ENCODE measurements at places on chromosomes 11 and 22. TPM values are rescaled to one million over a fixed set of nuclear protein-coding genes. Genes with fewer than 3 reads are reported as not detected.
A peak's percentile ranks its signal among the peaks of the same experiment; 100 is the strongest.

GRCh38 chr22:50376085-50376651, 33.0 kb downstream of the PPP6R2 start:
- peak; percentile 56 for ATAC-seq

The CLP1 gene
- 10.6 TPM for total RNA-seq

- ATAC-seq: no peak
Measured at GRCh38 chr11:77320351-77320750, 18.9 kb upstream of the GDPD4 start.

DNA sequence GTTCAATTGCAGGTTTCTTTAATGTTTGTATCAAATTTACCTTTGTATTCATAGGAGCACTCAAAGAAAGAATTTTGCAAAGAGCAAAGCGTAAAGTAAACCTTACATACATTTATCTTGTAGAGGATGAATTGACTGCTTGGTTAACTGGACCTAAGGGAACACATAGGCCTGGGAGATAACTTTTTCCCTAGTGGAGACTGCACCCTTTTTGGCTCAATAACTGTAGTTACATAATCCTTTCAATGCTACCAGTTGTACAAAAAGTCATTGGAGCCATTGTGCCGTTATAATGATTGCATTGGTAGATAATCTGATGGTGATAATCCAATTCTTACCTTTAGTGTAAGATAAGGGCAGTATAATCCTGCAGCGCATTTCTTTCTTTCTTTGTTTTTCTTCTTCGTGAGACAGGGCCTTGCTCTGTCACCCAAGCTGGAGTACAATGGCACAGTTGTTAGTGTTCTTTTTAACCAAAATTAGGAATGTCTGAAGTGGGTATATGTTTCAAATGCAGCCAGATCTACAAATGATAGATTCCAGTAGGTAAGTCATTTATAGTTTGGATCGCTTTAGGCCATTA, 18.3 kb downstream of the ATG13 start:
- ATAC-seq: no peak

DNA sequence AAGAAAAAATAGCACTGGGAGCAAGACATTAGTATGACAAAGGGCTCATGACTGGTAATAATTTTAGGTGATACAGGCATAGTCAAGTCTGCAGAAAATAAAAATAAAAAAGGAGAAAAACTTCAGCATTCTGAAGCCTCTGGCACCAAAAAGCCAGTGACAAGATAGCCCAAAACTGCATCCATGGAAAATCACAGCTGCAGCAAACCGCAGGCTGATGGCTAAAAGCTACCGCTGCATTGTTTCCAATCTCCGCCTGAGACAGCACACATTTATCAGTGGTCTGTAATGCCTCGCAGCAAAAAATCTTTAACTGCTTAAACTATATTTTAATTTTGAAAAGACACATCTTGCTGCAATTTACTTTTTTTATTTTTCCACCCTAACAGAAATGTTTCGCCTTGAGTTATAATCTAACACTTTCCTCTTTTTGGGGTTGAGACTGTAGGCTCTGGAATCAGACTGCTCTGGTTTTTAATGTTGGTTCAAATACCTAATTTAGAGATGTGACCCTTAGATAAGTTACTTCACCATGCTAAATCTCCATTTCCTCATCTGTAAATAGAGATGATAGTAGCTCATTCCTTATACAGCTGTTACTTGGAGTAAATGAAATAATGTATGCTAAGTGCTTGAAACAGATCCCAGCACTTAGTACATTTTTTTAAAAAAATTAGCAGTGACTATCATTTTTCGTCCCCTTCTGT, 42.0 kb upstream of the FIBIN start:
- ATAC-seq: no peak

DNA sequence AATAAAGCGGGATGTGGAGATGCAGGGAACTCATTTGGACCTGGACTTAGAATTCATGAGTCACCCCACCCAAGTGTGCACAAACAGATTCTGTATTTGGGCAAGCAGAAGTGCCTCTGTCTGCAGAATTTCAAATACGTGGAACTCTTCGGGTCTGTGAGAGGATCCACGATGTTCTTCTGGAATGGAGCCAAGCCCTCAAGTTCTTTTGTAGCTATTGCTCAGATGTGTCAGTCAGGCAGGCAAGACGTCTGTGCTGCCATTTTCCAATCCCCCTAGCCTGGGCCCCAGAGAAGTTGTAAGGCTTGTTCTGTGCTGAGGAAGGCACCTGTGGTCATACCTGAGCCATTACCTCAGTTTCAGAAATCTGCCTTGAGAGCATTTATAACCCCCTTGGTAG, 132.8 kb upstream of the RASSF10 start:
- no peak for ATAC-seq

GRCh38 chr22:43777286-43777685, 34.8 kb downstream of the EFCAB6 start:
- peak; percentile 80 for ATAC-seq

The SAA4 gene
- 0.64 TPM for total RNA-seq

GRCh38 chr22:42974223-42974622, 40.7 kb downstream of the PACSIN2 start:
- ATAC-seq: no peak

The OVOL1 gene
- 49.0 TPM for total RNA-seq

- ATAC-seq: no peak
Measured at GRCh38 chr11:73297702-73298101, 10.4 kb upstream of the ARHGEF17 start.

DNA sequence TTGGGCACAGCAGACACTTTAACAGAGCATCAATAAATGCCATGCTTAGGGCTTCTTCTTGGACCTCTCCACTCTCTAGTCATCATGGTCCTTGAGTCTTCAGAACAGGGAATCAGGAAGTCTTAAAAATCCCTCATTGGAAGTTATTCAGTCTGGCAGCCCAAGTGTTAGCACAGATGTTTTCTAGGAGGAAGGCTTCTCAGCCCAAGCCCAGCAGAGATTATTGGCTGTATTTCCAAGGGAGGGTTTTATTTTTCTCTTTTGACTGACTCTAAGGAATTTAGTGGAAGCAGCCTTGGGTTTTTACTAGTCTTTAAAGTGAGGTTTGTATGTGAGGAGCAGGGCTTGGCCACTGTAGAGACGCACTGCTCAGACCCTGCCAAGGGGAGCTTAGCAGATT, 41.9 kb downstream of the CEP164 start:
- ATAC-seq: no peak

GRCh38 chr11:116832350-116833290, 2.9 kb downstream of the APOC3 start:
- no peak for ATAC-seq

The JHY gene
- total RNA-seq: 1.6 TPM

- no peak for ATAC-seq
Measured at GRCh38 chr11:60631944-60632343, 67.5 kb upstream of the MS4A8 start.

The VSTM5 gene
- total RNA-seq: 0.16 TPM

DNA sequence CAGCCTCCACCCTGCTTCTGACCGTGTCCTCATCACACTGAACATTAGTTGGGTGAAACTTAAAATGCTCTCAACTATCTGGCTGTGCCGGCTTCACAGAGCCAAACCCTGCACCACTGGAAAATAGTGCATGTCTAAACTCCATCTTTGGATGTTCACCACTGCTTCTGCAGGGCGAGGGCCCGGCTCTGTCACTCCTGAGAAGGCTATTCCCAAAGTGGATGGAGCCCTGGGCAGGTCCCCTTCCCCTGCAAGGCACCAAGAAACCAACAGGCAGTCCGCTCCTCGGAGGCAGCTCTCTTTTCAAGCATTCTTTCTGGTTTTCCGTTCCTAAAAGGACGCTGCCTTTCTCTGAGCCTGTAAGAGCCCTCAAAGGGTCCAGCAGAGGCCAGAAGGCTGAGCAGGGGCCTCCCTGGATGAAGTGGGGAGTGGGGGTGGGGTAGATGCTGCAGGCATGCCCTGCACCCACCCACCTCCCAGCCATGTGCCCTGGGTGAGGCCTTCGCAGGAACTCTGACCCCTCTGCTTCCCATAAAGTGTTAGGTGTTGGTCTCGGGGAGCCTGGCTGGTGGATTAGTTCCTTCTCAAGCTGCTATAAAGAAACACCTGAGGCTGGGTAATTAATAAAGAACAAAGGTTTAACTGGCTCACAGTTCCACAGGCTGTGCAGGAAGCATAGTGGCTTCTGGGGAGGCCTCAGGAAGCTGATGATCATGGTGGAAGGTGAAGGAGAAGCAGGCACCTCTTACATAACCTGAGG, 23.3 kb downstream of the LINC01488 start:
- no peak for ATAC-seq

DNA sequence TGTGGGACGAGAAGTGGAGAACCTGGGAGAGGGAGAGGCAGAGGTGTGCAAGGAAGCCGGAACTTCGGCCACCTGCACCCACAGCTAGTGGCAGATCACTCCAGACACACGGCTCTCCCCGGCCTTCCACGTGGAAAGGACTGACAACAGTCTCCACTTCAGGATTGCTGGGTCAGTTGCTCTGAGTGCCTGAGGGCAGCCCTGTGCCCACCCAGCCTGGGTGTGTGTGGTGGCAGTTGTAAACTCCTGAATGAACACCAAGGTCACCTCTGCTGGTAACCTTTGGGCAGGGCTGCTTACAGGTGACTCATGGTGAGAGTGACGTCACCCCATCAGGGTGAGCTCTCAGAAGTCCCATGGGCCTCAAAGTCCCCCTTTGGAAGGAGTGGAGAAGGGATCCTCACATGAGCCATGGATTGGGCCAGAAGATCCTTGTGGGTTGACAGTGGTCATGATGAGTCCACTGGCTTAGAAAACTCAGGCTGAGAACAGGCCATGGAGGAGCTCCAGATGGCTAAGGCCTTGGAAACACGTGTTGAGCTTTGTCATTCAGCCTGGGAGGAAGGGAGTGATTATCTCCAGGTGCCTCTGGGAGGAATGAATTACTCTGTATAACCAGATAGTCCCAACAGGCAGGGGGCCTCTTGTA, 71.3 kb downstream of the BCR start:
- peak; percentile 66 for ATAC-seq

GRCh38 chr11:96627376-96627775, 237.6 kb downstream of the JRKL start:
- ATAC-seq: no peak

- no peak for ATAC-seq
Measured at GRCh38 chr11:86785576-86785975, 14.8 kb upstream of the PRSS23 start.

The SPDYC gene
- not detected for total RNA-seq

- ATAC-seq: peak; percentile 89
Measured at GRCh38 chr22:50469377-50470305, 5.2 kb downstream of the SBF1 start.

GRCh38 chr11:35662061-35662648, 420 bp upstream of the TRIM44 start:
- peak; percentile 20 for ATAC-seq

DNA sequence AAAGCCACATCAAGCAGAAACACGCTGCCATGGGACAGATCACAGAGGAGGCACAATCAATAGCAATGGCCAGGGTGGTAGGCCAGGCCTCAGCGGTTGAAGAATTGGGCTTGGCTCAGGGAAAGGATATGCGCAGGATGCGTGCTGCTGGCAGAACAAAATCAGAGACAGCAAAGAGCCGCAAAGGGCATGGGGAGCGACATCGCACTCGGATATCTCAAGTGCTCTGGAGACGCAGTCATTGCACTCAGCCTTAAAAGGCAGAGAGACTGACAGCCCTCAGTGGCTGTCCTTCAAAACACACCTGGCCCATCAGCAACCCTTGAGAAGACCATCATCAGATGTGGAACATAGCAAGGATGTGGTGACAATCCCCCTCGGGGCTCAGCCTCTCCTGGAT, 50.5 kb downstream of the CSNK2A3 start:
- no peak for ATAC-seq

DNA sequence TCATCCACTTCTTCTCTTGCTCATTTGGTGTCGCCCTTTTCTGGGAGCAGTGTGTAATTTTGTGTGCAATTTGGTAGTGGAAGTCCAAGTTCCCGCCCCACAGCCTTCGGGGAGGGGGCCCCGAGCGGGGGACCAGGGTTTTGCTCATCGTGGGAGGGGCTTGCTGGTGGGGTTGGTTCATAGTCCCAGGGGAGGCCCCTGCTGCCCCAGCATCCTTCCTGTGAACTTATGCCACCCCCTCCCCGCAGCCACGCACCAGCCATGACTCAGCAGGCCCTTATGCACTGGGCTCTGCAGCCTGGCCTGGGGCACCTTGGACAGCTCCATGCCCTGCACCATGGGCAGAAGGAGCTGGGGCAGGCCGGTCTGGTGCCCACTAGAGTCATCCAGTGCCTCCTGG, 1183.6 kb downstream of the BRD1 start:
- no peak for ATAC-seq

DNA sequence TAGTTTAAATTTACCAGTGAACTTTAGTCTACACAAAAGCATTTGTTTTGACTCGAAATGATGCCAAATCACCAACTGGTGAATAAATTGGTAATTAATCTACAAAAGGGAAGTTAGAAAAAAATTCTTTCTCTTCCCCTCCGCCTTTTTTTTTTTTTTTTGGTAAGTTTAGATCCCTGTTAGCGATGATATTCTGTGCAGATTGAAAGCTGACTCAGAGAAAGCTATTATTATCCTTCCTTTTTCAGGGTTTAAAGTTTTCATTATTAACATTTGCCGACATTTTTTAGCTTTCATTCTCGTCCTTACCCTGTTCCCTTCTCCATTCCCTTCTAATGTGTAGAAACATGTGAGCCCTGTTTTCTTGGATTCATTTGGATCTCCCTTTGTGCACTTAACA, 16.8 kb upstream of the NUP160 start:
- no peak for ATAC-seq

GRCh38 chr11:61477727-61478148, 30.8 kb upstream of the LRRC10B start:
- ATAC-seq: peak; percentile 21

The SAAL1 gene
- 10.4 TPM for total RNA-seq

DNA sequence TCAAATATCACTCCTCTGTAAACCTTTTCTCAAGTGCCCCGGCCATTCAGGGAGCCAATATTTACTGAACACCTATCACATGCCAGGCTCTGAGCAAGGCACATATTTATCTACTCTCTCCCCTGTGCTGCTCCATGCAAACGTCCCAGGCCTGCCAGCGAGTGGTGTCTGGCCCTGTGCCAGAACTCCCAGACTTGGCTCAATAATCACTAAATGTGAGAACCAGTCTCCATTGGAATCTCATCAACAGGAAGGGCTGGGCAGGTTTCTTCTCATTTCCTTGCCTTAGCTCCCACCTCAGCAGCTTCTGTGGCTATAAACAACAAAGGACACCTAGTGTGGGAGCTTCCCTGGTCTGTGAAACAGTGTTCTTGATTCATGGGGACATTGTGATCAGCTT, 21.7 kb downstream of the RASSF10 start:
- peak; percentile 15 for ATAC-seq

DNA sequence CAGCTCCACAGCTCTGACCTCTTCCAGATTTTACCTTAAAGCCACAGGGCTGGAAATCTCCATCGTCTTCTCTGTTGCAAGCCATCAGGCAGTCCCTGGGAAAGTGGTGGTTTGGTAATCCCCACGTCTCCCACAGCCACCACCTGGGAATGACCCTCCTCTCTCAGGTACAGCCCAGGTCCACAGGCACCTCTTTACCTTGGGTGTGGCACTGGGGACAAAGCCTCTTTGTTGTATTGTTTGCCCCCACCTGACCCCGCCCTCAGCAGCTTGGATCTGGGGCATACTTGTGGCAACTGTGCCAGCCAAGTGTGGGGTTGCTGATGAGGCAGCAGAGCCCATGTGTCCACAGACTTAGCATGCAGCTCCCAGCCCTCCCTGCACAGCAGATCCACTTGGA, 77.6 kb downstream of the LRRC32 start:
- ATAC-seq: peak; percentile 34

The ZNRD2 gene
- 31.8 TPM for total RNA-seq

- peak; percentile 83 for ATAC-seq
Measured at GRCh38 chr11:95641495-95641894, 148.1 kb downstream of the FAM76B start.

- no peak for ATAC-seq
Measured at GRCh38 chr11:69435161-69435986, 46.1 kb upstream of the LINC01488 start.
